Diencephalon (tissue), 1 donor: ENCODE measurements at places on chromosomes 7 and 10. TPM values are rescaled to one million over a fixed set of nuclear protein-coding genes. Genes with fewer than 3 reads are reported as not detected.

EBLN1 gene
- total RNA-seq, result not detected

GPRIN2 gene
- 31.8 TPM for total RNA-seq

SFXN2 gene
- 7.6 TPM for total RNA-seq

TEX47 gene
- total RNA-seq, result not detected

PPP1R3C gene
- 47.3 TPM for total RNA-seq

CLDN4 gene
- total RNA-seq, result 0.69 TPM

LEP gene
- total RNA-seq, result not detected

TUBB8 gene
- not detected for total RNA-seq

PSD gene
- total RNA-seq, result 108 TPM

UCMA gene
- total RNA-seq, result not detected

WDR86 gene
- 21.2 TPM for total RNA-seq

ZNF804B gene
- 8.3 TPM for total RNA-seq

EIF5AL1 gene
- total RNA-seq, result 0.23 TPM

SCIN gene
- total RNA-seq, result 9.9 TPM

GJD4 gene
- 0.23 TPM for total RNA-seq

NEUROD6 gene
- total RNA-seq, result 4.2 TPM

NRF1 gene
- total RNA-seq, result 25.6 TPM

ASZ1 gene
- total RNA-seq, result not detected

GOLGA7B gene
- total RNA-seq, result 16.6 TPM

ANKRD30A gene
- not detected for total RNA-seq

SRRM3 gene
- 15.2 TPM for total RNA-seq

HECW1 gene
- total RNA-seq, result 48.0 TPM

CNNM1 gene
- 6.5 TPM for total RNA-seq

BHLHA15 gene
- total RNA-seq, result 9.5 TPM

CXCL12 gene
- total RNA-seq, result 13.1 TPM

RARRES2 gene
- 10.8 TPM for total RNA-seq

TMEM140 gene
- total RNA-seq, result 0.92 TPM

LRGUK gene
- 11.8 TPM for total RNA-seq

AFAP1L2 gene
- 18.7 TPM for total RNA-seq

GPR26 gene
- 13.8 TPM for total RNA-seq

IDE gene
- 20.5 TPM for total RNA-seq

TBXAS1 gene
- 6.0 TPM for total RNA-seq

ADIRF gene
- 4.8 TPM for total RNA-seq

CAMK2B gene
- 112 TPM for total RNA-seq
